ENCODE measurements at places on chromosomes 11 and 22. TPM values are rescaled to one million over a fixed set of nuclear protein-coding genes. Genes with fewer than 3 reads are reported as not detected.

The CD248 gene
- polyA plus RNA-seq: 19.2 TPM

The PATE4 gene
- not detected for polyA plus RNA-seq

The HIPK3 gene
- polyA plus RNA-seq: 14.2 TPM

The RGL4 gene
- 0.88 TPM for polyA plus RNA-seq

The PRODH gene
- polyA plus RNA-seq: 1.7 TPM

The GDPD4 gene
- 0.88 TPM for polyA plus RNA-seq

The MS4A6E gene
- polyA plus RNA-seq: not detected

The DEPDC7 gene
- 1.1 TPM for polyA plus RNA-seq

The STX5 gene
- 22.4 TPM for polyA plus RNA-seq

The IGSF22 gene
- polyA plus RNA-seq: 0.27 TPM

The PAMR1 gene
- polyA plus RNA-seq: 18.3 TPM

The MYBPC3 gene
- 1.5 TPM for polyA plus RNA-seq

The SCGB1D2 gene
- polyA plus RNA-seq: 13.3 TPM

All from adrenal gland (tissue), 19 donors.